Tongue (tissue), 3 donors: ENCODE measurements at places on chromosomes 1 and 21. TPM values are rescaled to one million over a fixed set of nuclear protein-coding genes. Genes with fewer than 3 reads are reported as not detected.

CSF1 gene
- total RNA-seq, result 16.5 TPM

G0S2 gene
- total RNA-seq, result 19.1 TPM

DNA sequence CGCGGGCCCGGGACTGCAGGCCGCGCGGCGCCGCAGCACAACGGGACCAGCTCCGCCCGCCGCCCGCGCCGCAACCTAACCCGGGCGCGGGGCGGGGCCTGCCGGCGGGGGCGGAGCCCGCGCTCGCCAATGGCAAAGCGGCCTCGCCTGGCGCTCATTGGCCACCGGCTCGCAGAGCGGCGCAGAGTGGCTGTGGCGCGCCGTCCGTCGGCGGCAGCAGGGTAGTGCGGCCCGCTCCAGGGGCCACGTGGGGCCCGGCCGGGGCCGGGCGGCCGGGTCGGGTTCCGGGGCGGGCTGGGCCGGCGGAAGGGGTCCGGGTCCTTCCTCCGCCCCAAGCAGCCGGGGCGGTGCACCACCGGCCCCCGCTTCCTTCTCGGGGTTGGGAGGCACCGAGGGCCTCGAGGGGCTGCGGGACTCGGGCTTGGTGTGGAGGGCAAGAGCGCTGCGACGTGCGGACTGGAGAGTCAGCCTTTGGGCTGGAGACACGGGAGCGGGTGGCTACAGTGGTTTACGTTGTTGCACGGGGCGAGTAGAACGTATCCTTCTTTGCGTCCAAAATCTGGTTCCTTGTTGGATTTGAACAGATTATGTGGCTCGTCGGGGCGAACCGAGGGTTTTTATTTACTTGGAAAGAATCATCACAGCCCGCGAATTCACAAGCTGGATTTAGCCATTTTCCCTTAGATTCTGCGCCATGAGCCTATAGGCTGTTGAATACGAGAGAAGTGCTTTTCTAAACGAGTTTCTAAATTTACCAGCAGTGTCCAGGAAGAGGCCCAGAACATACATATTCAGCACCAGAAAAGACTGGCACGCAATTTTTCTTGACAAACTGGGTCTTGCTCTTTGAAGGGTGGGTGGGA is at the start of gene SRM:
Gene SRM (minus strand): TSS at position 51 of the 863 bp plus-strand sequence. CDS start 75 bp downstream, outside the sequence.
- peak; percentile 95 for DNase-seq

GRCh38 chr21:30206551-30207251 is 9.2 kb downstream of the CLDN8 start:
- peak; percentile 11 for DNase-seq

GRCh38 chr1:204201348-204202040 is 5.2 kb upstream of the KISS1 start:
- DNase-seq, result peak; percentile 70

DNA sequence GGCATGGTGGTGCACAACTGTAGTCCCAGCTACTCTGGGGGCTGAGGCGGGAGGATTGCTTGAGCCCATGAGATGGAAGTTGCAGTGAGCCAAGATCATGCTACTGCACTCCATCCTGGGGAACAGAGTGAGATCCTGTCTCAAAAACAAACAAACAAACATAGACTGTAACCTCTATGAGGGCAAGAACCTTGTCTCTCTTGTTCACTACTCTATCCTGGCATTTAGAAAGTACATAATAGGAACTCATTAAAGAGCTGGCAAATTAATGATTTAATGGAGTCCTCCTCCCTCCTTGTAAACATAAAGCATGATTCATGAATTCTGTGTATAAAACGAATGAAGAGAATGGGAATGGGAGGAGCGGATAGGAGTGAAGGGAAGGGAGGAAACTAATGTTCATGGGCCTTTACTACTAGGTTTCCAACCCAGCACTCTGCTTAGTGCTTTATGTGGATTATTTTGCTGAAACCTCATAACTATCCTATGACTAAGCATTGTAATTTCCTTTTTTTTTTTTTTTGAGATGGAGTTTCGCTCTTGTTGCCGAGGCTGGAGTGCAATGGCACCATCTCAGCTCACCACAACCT is 8.6 kb downstream of the LMOD1 start:
- DNase-seq, result no peak
